ENCODE measurements at places on chromosomes 4 and X. TPM values are rescaled to one million over a fixed set of nuclear protein-coding genes. Genes with fewer than 3 reads are reported as not detected.

The RTL3 gene
- 1.1 TPM for total RNA-seq

GRCh38 chr4:105896461-105896942 lies 1.2 kb downstream of the NPNT start:
- no peak for DNase-seq
- H3K4me1 ChIP-seq: no peaks in the 10 kb centered on the region
- no peaks in the 10 kb centered on the region for H3K36me3 ChIP-seq

The COX7B2 gene
- not detected for total RNA-seq

GRCh38 chr4:82267506-82267905 lies 106.3 kb downstream of the HNRNPD start:
- H3K27ac ChIP-seq: no peak overlapping the region
- H3K27me3 ChIP-seq: peaks cover 3% of the 10 kb centered on the region
- no peak overlapping the region for H3K4me3 ChIP-seq
- H3K36me3 ChIP-seq: no peaks in the 10 kb centered on the region
- no peak for DNase-seq

- peaks cover 28% of the 10 kb centered on the region for H3K4me1 ChIP-seq
- H3K27ac ChIP-seq: peak overlapping the region; percentile 90
- peak; percentile 98 for DNase-seq
- H3K36me3 ChIP-seq: no peaks in the 10 kb centered on the region
These were observed 17.6 kb upstream of the CC2D2A start for GRCh38 chr4:15451866-15452765.

The PPP2R2C gene
- not detected for total RNA-seq

DNA sequence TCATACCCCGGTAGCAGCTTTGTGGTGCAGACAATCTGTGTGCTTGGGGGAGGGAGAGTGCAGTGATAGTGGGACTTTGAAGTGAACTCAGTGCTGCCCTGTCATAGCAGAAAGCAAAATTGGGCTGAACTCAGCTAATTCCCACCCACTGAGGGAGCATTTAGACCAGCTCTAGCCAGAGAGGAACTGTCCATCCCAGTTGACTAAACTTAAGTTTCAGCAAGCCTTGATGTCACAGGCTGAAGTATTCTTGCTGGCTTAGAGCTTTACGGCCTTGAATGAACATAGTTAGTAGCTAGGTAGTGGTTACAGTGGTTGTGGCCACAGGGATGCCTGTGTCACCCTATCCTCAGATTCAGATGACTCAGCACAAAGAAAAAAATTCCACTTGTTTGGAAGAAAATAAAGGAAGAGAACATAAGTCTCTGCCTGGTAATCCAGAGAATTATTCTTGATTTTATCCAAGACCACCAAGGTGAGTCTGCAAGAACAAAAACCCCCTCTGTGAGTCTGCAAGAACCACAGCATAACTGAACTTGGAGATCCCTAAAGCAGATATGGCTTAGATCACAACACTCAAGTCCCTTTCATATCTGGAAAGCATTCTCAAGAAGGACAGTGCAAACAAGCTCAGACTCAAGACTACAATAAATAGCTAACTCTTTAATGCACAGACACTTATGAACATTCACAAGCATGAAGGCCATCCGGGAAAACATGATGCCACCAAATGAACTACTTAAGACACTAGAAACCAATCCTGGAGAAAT lies 39.4 kb downstream of the ADH7 start:
- H3K27ac ChIP-seq: peak overlapping the region; percentile 100
- no peak overlapping the region for H3K4me3 ChIP-seq
